Activated naive CD4-positive, alpha-beta T cell treated with anti-CD3 and anti-CD28 coated beads for 36 hours (primary cell): ENCODE measurements at places on chromosomes 2 and 18.

DNA sequence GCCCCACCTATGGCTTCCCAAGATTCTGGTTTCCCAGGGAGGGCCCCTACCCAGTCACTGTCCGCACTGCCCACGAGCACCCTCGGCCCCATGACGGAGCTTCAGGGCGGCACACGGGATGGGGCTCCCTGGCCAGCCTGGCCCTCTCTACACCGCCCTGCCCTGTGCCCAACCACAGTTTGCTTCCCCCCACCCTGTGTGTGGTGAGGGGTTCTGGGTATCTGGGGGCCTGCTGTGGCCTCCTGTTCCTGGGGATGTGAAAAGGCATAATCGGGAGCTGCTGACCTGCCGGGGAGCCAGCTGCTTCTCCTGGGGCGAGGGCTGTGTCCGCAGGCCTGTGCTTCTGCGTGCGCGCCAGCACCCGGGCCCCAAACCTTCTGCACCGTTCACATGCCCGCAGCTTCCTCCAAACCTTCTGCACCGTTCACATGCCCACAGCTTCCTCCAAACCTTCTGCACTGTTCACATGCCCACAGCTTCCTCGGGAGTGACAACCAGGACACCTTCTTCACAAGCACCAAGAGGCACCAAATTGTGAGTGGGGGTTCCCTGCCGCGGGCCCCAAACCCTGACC lies 12.4 kb downstream of the ANO7 start:
- no peak for DNase-seq

GRCh38 chr2:33763671-33764310 lies 164.7 kb upstream of the FAM98A start:
- no peak for DNase-seq

DNA sequence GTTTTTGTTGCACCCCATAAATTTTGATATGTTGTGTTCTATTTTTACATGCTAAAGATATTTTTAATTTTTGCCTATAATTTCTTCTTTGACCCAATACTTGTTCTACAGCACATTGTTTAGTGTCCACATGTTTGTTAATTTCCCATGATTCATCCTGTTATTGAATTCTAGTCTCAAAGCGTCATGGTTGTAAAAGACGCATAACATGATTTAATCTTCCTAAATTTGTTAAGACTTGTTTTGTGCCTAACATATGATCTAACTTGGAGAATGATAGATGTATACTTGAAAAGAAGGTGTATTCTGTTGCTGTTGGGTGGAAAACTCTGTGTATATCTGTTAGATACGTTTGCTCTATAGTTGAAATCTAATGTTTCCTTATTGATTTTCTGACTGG lies 27.1 kb upstream of the SULT1C3 start:
- no peak for DNase-seq

DNA sequence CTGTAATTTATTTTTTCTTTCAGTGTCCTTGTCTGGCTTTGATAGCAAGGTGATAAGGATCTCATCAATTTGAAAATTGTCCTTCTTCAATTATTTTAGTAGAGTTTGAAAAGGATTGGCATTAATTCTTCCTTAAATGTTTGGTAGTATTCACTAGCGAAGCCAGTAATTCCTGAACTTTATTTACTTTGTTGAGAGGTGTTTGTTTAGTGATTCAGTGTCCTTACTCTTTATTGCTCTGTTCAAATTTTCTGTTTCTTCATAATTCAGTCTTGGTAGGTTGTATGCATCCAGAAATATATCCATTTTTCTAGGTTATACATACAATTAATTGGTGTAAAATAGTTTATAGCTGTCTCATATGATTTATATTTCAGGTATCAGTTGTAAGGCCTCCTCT lies 676.7 kb upstream of the POU3F3 start:
- no peak for DNase-seq

- no peak for DNase-seq
Observed at GRCh38 chr2:68482296-68482820, 15.0 kb downstream of the APLF start.

GRCh38 chr2:46774499-46775228 lies 140.9 kb downstream of the MCFD2 start:
- no peak for DNase-seq

GRCh38 chr2:27537287-27537686 lies 40.6 kb downstream of the GCKR start:
- no peak for DNase-seq

DNA sequence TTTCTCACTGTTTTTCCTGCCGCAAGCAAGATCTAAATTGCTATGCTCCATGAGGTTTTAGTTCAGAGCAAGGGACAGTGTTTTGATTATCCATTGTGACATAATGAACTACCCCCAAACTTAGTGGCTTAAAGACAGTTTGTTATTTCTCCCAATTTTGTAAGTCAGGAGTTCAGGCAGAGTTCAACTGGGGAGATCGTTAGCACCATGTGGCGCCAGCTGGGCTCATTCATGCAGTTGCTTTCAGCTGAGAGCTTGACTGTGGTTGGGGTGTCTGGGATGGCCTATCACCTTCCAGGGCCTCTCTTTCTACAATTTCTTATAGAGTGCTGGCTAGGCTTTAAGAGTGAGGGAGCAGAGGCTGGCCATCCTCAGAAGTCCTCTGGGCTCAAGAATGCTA lies 382.9 kb upstream of the CELF4 start:
- no peak for DNase-seq

DNA sequence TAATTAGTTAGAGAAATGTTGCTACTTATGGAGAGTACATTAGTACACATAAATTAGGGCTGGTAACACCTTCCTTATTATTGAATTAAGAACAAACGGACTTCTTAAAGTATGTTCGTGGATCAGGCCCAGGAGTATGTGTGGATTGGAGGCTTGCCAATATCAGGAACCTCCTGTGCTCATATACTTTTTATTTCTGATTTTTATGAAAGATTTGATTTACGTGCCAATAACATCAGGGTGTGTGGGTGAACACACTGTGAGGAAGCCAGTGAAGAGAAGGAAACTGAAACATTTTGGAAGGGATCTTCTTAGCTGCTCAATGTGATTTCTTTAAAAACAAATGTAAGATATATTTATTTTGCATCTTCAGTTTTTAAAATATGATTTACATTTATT lies 113.0 kb downstream of the EFEMP1 start:
- no peak for DNase-seq

- DNase-seq = no peak
Observed at GRCh38 chr2:189016311-189016861, 42.2 kb downstream of the COL3A1 start.

- no peak for DNase-seq
Observed at GRCh38 chr2:214103276-214104001, 307.4 kb upstream of the VWC2L start.

GRCh38 chr2:1599301-1600085 lies 144.8 kb downstream of the PXDN start:
- no peak for DNase-seq

DNA sequence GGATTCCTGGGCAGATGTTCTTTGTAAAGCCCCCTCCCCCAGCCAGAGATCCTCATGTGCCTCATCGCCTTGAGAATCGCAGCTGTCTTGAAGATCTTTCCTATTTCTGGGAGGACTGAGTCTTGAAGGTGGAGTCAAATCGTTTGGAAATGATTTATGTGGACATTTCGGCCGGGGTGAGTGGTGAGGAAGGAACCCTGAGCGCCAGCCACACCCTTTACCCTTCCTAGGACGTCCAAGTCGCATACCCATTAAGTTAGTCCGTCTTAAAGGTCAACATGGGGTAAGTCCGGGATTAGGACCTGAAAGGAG lies 84.9 kb upstream of the ZCCHC2 start:
- no peak for DNase-seq

- no peak for DNase-seq
Observed at GRCh38 chr2:22037274-22037673, 913.5 kb downstream of the TDRD15 start.

GRCh38 chr2:163735685-163736432 lies at the start of gene FIGN:
TSS of gene FIGN (minus strand) at chr2:163736008. CDS start at chr2:163734927, 1,081 bp downstream.
- DNase-seq = no peak

DNA sequence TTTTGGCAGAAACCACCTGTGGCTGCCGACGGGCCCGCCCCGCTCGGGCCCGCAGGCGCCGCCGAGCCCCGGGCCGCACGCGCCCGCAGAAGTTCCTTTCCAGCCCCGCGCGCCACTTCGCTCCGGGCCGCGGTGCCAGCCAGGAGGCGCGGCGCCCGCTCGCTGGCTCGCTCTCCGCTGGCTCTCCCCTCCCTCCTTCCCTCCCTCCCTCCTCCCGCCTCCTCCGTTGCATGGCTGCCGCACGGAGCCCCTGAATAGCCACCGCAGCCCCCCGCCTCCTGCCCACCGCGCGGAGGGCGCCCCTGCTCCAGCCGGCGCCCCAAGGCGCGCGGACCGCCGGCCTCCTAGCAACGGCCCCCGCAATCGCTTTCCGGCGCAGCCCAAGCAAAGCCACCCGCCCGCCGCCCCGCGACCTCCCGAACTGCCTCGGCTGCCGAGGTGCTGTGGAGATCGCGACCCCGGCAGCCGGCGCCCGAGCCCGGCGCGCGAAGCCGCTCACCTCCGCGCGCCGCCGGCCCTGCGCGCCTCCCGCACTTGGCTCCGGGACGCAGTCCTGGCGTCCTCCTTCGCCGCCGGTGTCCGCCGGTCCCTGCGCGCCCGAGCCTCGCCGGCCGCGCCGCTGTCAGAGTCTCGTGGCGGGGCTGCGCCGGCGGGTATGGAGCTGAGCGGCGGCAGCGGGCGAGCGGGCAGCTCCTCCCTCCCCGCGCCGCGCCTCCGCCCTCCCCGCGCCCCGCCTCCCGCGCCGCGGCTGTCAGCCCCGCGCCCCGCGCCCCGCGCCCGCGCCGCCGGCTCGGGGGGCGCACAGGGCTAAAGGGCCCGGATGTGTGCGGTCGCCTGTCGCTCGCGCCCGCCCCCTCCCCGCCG lies at the start of gene ZBTB7C:
Gene ZBTB7C, minus strand, starts transcription at position 657 of the 864 bp plus-strand sequence.
- DNase-seq = no peak

DNA sequence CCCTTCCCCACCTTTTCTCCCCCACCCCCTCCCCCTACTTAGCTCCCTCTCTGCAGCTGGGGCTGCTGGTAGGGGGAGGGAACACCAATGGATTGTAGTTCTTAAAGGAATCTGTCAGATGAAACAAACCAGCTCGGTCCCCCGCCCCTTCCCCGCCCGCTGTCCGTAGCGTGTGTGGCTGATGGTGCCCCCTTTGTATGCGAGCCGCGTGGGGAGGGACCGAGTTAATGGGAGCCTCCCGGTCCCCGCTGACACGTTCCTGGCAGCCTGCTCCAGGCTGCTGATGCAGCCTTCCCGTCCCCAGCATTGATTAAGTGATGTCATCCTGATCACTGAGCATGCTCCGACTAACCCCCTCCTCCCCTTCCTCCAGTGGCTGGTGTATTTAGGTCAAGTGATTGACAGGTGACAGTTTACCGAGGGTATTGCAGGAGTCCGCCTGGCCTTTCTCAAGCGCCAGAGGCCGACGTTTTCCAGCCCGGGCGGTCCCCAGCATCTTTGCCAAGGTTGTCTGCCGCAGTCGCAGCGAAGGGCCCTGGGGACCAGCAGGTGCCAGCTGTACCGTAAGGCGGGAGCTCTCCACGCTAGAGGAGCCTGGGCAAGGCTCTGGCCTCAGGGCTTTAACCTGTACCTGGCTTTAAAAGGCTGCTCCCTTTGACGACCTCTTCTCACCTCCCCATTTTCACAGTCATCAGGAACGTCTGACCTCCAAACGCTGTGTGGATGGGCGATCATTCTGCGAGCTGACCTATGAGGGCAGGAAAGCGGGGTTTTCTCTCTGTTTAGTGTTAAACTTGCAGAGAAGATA lies 1.8 kb downstream of the KIF5C start:
- peak; percentile 73 for DNase-seq

DNA sequence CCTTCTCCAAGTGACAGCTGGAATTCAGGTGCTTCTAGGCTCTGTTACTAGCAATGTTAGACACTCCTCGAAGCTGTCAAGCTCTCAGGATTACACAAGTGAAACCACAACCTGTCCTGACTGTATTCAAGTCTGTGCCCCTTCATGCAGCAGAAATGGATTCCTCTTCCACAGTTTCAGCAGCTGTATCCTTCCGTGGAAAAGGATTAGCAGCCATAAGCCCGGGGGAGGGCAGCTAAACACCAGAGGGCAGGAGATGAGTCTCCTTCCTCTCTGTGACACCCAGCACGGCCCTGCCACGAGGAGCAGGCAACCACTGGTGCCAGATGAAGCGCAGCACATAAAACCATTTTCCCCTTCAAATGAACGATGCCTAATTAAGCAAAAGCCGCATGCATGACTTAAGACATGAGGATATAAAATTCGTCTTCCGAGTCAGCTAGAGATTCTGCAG lies 1.2 kb downstream of the ST3GAL5 start:
- peak; percentile 67 for DNase-seq

DNA sequence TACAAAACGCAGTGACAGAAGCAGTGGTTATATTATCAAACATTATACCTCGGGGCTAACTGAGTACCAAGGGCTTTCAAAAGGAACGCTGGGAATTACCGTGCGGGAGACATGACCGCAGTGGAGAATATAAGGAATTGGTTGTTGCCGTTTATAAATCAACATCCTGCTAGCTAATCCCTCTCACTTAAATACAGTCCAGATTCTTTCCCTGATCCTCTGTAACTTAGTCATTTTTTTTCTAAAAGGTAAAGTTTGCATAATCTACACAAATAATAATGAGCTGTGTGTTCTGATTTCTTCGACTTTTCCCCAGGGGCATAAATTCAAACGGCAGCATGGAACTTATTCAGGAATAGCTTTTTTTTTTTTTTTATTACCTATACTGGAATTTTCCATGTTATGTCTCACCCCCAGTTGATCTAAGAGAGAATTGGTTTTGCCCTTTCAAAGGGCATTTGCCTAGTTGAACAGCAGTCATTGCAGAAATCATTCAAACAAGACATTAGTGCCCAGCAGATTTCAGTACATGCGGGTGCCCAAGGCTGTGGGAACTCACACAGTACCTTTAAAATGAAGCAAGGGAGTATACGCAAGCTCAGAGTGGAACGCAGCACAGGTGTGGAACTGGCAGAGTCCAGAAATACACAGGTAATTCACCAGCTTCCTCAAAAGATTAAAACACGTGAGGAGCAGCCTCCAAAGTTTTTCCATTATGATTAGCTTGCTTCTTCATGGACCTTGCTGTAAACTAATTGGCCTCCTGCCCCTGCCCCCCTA lies 63.9 kb downstream of the SMIM21 start:
- DNase-seq = no peak

GRCh38 chr18:10332452-10332851 lies 122.0 kb upstream of the APCDD1 start:
- DNase-seq = no peak

DNA sequence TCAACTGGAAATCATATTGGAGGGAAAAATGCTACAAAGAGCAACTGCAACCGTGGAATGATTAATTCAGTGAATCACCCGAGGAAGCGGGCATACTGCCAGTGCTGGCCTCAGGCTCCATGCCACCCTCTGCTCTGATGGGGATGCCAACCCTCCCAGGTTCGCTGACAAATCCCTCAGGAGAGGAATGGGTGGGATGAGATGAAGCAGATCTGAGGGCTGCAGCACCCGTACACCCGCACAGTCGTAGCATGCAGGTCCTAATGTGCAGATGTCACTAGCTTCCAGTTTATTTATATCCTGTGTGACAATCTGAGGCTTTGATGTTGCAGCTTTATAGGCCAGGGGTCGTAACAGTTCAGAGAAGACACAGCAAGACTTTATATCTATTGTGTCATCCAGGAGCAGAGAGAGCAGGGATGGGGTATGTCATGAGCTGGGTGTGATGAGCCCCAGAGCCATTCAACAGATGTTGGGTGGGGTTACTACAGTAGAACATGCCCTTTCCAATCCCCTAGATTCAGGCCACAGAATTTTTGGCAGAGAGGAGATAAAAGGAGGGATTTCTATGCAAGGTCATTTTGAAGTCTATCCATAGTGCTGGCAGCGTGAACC lies 44.6 kb downstream of the DPP4 start:
- DNase-seq = no peak
